Right renal pelvis (tissue), 4 donors: ENCODE measurements at places on chromosomes 6 and 20.

DNA sequence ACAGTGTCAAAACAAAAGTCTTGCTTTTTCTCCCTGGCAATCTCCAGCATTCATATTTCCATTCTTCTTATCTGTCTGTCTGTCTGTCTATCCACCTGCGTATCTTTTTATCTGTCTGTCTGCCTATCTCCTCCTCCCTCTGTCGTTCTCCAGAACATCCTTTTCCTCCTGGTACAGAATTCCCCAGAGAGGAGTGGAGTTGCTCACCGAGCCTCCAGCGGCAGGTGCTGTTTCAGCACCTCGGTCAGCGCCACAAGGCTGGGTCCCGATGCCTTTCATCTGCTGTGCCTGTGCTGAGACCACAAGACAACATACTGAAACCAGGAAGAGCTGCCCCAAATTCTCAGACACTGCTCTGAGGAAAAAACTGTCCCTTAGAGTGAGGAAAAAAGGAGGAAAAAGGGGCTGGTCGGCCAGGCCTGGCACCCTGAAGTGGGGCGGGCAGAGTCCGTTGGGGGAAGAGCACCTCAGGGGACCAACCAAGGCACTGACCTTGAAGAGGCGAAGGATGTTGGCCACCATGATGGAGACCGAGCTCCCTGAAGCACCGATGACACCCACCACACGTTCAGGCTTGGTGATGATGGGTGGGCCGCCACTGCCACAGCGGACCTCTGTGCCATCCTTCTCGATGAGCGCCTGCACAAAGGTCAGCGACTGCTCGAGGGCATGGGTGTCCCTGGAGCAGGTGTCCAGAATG, 13.3 kb downstream of the GRM4 start:
- no peak for DNase-seq

DNA sequence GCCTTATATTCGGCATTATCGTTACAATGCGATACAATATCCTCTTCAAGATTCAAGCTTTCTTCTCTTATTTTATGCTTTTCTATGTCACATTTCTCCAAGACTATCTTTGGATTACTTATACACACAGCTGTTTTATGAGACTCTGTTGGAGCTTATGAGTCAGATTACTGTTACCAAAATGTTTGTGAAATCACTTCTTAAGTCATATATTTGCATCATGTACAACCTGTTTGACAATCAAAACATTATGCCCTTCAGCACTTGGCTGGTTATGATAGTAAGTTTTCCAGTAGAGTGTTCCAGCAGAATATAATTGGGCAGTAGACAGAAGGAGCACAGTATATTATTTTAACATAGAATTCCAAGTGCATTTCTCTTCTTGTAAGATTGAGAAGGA, 35.2 kb downstream of the BMP6 start:
- no peak for DNase-seq

GRCh38 chr6:14974792-14975470, 270.9 kb upstream of the JARID2 start:
- DNase-seq = no peak

GRCh38 chr6:33750244-33750991, 3.7 kb upstream of the IP6K3 start:
- no peak for DNase-seq

GRCh38 chr6:166626177-166627032, 646 bp downstream of the RPS6KA2 start:
- DNase-seq = no peak

- DNase-seq = no peak
Observed at GRCh38 chr20:36971103-36971502, 19.6 kb upstream of the SAMHD1 start.

GRCh38 chr20:54611708-54612412, 136.5 kb downstream of the DOK5 start:
- DNase-seq = no peak

- DNase-seq = no peak
Observed at GRCh38 chr20:55160996-55161395, 685.6 kb downstream of the DOK5 start.

- no peak for DNase-seq
Observed at GRCh38 chr20:41594514-41595322, 23.5 kb downstream of the CHD6 start.
